Right atrium auricular region (tissue), 2 donors: ENCODE measurements at places on chromosomes 5 and 9.

- DNase-seq, result no peak
These were observed 140.1 kb downstream of the FGF1 start for GRCh38 chr5:142545650-142546322.

DNA sequence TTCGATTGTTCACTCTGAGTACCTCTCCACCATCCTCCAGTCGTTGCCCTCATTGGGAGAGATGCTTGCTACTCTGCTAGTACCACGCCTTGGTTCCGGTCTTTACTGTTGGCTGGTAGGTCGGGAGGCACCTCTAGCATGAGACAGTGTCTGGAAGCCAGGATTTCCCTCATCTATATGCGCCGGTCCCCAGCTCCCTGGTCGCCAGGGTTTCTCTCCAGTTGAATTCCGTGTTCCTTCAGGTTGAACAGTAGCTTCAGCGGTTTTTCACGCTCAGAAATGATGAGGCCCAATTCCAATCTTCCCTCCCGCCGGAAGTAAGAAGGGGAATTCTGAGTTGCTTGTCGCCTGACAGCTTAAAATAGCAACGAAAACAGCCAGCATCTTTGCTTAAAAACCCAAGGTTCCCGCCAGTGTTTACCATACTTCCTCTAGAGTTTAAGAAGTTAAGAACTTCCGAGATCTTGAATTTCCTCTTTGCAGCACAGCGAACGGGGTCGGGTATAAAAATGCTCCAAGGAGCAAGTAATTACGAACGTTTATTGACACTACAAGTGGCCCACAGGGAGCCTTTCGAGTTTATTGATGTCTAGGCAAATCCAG lies 1.3 kb upstream of the ST8SIA4 start:
- no peak for DNase-seq

- no peak for DNase-seq
These were observed 28.3 kb upstream of the TGFBR1 start for GRCh38 chr9:99076483-99077171.

GRCh38 chr5:176678584-176678983 lies 31.3 kb downstream of the TSPAN17 start:
- no peak for DNase-seq
